ENCODE measurements at places on chromosomes 7 and 10.

- DNase-seq: no peak
Measured at GRCh38 chr7:21718391-21718790, 175.6 kb downstream of the DNAH11 start.

- DNase-seq: no peak
Measured at GRCh38 chr10:44393051-44393630, 8.2 kb upstream of the CXCL12 start.

GRCh38 chr10:72098836-72099599 lies 10.7 kb upstream of the SPOCK2 start:
- DNase-seq: no peak

GRCh38 chr7:82286798-82287140 lies 156.8 kb downstream of the CACNA2D1 start:
- DNase-seq: no peak

GRCh38 chr10:62590306-62590705 lies 214.2 kb upstream of the ADO start:
- DNase-seq: no peak

GRCh38 chr7:130201796-130202195 lies 3.4 kb downstream of the TMEM209 start:
- DNase-seq: no peak

DNA sequence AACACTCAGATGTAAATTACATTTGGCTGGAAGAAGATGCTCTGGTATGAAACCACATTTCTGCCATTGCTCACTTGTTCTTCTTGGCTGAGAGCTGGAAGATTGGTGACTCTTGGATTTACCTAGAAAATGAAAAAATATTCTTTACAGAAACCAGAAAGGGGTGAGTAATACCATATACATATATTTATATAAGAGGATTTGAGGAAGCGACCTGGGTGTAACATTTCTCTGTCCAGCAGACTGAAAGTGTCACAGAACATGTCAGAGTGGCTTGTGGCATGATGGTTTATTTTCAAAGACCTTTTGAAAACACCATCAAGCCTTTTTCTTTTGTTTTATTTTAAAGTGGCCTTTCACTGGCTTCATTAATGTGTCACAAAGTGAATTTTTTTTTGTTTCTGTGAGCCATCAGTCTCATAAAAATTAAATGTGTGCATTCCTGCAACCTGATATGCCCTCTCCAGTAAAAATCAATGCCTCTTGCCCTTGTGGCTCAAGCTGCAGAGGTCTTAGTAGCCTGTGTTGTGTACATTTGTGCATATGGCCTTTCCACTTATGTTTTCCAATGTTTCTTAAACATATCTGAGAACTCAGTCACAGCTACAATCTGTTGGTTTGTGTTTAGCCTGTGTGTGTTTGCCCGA lies 23.5 kb downstream of the CREB5 start:
- DNase-seq: no peak

GRCh38 chr7:4700577-4701235 lies 18.6 kb downstream of the FOXK1 start:
- no peak for DNase-seq

DNA sequence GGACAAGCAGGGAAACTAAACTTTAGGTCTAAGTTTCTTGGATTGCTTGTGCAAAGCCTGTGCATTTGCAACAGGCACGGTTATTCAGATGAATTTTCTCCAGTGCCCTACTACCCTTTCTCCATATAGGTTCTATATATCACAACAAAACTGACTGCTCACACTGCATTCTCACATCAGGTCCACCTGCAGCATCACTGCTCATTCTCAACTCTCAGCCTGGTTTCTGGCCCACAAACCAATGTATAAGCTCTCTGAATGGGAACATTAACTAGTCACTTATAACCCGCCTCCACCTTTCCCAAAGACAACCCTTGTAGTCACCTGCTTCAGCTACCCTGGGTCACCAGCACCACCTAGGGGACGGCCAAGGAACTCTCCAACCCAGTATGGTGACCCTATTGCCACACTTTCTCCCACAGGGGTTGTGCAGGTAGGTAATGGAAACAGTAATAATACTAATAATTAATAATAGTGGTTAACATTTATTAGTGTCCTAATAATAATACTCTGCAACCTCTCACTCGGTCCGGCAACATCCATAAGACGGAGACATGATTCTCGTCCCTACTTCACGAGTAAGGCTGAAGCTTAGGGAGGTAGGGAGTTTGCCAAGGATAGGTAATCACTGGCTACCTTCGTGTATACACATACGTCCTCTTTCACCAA lies 97.3 kb downstream of the CLEC2L start:
- peak; percentile 28 for DNase-seq

DNA sequence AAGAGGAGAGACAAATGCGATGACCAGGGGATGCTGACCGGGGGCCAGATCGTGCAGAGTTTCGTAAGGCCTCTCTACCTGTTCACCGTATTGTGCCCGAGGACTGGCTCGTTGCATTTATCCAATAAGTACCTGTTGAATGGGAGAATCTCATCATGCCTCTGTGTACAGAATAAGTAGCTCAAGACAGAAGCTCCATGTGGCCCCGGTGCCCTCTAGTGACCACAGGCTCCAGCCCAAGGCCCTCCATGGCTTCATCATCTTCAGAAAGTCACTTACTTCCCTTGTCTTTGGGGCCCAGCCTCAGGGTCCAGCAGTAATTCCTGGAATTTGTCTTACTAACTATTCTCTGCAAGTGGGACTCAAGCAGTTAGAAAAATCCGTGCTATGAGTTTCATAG lies 151.0 kb downstream of the CHN2 start:
- DNase-seq: no peak
